ENCODE measurements at places on chromosomes 5 and 9.

DNA sequence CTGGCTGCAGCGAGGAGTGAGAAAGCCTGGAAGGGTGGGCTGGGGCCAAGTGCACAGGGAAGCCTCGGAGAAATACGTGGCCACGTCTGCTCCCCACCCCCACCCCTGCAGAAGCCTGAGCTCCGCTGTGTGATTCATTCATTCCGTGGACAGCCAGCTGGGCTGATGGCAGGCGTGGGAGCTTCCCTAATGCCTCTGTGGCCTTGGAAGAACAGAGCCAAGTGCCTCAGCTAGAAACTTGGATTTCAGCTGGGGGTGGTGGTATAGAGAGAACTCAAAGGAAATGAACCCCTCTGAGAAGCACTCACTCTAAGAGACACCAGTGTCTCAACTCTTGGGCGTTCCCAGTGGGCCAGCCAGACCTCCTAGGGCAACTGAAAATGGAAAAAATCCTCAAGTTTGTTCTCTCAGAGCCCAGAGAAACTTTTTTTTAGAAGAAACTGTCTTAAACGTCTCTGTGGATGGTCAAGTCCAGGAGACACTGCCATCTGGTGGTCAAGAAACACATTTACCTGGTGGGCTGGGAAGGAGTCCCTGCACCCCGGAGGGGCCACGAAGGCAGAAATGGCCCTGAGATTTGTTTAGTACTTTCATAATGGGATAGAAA lies 18.0 kb downstream of the ATOX1 start:
- DNase-seq, result peak; percentile 27

DNA sequence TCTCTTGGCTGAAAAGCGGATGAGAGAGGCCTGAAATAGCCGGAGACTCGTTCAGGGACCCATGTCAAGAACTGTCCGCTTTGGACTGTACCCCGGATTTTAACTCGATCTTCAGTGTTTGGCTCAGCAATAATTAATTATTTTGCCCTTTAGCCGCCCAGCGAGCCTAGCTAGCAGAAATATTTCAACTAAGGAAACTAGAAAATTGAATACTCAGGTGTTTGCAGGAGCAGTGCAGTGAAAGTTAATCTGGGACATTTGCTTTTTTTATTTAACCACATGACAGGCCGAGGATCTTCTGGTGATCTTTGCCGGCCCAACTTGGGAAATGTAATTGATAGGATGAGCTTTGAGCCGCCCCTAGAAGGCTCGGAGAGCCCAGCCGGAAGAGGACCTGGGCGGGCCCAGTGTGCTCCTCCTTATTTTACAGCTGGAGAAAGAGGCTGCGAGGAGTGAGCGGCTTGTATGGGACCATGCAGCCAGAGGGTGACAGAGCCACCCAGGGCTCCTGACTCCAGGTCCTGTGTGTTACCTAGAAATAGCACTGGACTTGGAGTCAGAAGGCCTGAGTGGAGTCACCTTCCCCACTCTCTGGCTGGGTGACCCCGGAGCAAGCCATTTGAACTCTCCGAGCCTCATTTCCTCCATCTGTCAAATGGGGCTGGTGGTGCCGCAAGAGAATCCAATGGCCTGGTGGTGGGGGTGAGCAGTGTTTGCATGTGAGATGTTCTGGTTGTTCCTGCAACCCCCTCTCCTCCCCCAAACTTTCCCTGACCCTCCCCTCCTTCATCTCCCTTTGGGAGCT lies 2.4 kb downstream of the PPARGC1B start:
- DNase-seq, result no peak

DNA sequence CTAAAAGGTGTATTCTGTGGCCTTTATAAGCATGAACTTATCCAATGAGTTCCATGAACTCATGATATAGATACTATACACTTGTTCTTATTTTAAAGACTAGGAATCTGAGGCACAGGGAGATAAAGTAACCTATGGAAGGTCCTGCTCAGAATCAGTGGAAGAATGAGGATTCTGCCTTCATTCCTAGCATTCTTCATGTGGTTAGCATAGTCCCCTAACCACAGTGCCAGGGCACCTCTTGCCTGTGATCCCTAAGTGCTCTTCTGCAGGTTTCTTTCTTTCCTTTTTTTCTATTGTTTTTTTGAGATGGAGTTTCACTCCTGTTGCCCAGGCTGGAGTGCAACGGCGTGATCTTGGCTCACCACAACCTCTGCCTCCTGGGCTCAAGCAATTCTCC lies 174.1 kb downstream of the C9orf152 start:
- no peak for DNase-seq

DNA sequence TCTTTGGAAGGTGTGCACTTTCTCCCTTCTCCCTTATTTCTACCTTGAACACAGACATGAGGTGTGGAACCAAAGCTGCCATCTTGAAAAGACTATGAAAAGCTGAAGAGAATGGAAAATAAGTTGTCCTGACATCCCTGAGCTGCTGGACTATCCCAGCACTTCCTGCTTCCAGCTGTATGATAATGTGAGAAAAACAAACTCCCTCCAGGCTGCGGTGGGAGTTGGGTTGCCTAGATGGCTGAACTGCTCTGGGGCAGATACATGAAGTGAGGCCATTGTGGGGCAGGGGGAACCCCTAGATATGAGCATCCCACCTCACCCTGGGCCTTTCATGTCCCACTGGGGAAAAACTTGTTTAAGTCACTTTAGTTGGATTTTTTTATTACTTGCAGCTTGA lies 82.4 kb downstream of the BOD1 start:
- no peak for DNase-seq

DNA sequence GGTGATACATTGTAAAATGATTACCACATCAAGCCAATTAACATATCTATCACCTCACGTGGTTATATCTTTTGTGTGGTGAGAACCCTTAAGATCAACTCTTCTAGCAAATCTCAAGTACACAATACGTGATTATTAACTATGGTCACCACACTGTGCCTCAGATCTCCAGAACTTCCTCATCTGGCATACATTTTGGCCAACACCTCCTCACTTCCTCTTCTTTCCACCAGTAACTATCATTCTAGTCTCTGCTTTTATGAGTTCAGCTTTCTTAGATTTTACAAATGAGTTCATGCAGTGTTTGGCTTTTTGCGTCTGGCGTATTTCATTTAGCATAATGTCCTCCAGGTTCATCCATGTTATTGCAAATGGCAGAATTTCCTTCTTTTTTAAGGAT lies 35.8 kb downstream of the PRKACG start:
- no peak for DNase-seq

- no peak for DNase-seq
These were observed 20.4 kb downstream of the SLC25A25 start for GRCh38 chr9:128088253-128088945.

- DNase-seq, result no peak
These were observed 122.8 kb upstream of the MAP3K1 start for GRCh38 chr5:56692359-56693219.

- DNase-seq, result peak; percentile 5
These were observed 47.2 kb upstream of the FCHO2 start for GRCh38 chr5:72908664-72909063.

DNA sequence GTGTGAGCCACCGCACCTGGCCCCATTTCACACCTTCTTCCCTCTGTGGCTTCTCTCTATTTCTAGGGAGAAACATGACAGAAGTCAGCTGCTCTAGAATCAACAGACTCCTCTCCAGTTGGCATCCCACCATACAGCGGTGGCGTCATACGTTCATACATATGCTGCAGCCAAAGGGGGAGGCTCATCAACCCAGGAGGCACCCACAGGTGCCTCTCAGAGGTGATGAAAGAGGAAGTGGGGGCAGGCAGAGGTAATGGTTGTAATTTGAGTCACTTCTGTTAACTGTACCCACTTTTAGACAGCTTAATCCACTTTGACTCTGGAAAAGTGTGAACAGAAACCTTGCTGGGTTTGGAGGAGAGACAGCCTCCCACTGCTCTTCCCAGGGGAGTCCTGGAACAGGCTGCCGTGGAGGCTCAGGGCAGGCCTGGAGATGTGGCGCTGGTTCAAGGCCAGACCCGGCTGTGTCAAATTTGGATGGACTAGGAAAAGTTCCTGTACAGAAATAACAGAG lies 47.3 kb upstream of the SUB1 start:
- DNase-seq, result peak; percentile 97

- DNase-seq, result no peak
These were observed 15.7 kb downstream of the FTMT start for GRCh38 chr5:121867403-121867802.

- DNase-seq, result no peak
These were observed 15.7 kb downstream of the LPCAT1 start for GRCh38 chr5:1507961-1508658.

GRCh38 chr5:15798006-15798405 lies 298.0 kb downstream of the FBXL7 start:
- no peak for DNase-seq

GRCh38 chr5:167649471-167649870 lies 642.0 kb upstream of the WWC1 start:
- DNase-seq, result no peak

DNA sequence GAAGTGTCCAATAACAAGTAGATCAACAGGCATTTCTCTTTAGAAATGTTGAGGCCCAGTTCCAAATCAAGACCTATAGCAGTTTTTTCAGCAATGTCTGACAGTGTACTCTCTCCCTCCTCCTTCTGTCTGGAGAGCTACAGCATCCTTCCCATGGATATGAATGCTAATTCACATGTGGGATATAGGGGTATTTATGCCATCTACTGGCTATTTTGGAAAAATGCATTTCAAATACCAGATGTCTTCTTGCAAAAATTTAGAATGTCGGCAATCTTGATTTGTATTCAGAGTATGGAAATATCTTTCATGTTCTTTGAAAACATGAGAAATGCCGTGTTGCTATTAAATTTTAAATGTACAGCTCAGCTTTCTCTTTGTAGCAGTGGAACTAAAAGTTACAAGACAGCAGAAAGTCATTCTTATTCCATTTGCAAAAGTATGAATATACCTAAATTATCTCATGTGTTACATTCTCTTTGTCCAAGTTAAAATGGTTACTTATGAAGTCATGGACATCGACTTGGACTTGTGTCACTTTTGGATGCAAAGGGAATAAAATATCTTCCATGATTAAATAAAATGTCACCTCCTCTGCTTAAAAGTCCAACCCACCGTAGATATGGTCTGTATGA lies 647.8 kb downstream of the TAF11L14 start:
- DNase-seq, result peak; percentile 90

DNA sequence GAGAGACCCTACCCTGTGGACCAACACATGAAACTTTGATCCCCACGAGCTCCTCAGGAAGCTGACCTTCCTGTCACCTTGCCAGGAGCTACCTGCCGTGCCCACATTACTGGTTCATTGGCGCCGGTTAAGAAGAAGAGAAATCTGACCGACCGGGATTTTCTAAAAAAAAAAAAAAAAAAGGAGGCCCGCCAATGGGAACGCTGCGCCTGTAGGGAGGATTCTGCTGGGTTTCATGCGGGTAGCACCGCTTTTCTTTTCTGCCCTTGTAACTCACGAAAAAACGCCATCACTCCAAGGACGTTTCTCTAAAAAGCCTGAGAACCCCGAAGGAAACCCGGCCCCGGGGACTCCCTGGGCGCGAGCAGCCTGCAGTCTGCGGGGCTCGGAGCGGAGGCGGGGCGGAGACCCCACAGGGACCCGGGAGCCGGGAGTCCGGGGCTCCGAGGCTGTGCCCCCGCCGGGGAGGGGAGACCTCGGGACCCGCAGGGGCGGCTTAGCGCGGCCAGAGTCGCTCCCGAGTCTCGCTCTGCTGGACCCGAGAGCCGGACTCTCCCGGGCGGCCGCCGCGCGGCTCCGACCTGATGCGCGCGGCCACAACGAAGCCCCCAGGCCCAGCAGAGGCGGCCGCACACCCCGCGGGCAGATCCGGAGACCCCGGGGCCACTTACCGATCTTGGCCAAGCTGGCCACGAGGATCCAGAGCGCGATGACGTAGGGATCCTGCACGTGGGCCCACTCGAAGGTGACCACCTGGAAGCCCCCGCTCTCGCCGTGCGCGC lies 617 bp downstream of the SLC9A3 start:
- peak; percentile 77 for DNase-seq

DNA sequence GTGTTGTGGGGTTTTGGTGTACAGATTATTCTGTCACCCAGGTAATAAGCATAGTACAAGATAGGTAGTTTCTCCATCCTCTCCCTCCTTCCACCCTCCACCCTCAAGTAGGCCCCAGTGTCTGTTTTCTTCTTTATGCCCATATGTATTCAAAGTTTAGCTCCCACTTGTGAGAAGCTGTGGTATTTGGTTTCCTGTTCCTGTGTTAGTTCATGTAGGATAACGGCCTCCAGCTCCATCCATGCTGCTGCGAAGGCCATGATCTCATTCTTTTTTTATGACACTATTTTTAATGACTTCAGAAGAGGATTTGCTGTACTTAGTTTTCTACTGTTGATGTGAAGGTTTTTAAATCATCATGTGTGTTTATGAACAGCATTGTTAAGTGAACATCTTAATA lies 11.9 kb downstream of the CCDC180 start:
- no peak for DNase-seq

DNA sequence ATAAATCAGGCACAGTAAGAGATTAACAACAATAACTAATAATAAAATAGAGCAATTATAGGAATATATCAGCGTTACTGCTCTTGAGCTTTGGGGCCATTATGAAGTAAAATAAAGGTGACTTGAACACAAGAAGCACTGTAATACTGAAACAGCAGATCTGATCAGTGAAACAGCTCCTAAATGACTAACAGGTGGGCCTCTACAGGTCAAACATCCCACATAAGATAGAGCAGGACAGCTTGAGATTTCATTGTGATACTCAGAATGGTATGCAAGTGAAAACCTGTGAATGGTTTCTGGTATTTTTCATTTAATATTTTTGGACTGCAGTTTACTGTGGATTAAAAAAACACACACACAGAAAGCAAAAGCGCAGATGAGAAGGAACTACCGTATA lies 24.0 kb upstream of the MAP3K1 start:
- no peak for DNase-seq

All from NCI-H2171 treated with DMSO at 0.1 percent for 48 hours (cell line).